ENCODE measurements at places on chromosomes 11 and 22.

DNA sequence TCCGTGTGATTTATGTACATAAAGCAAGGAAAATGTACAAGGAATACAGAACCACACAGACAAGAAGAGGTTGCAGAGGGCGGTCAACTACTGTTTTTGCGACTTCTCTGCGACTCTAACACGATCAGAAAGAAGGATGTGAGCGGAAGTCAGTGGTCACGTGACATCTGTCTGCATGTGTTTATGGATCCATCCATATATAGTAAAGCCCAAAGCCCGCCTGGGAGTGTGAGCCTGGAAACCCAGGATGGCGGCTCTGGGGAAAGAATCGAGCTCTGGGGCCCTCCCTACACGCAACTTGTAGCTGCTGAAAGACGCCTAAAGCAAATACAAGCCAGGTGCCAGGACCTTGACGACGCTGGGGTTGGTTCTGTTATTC lies 8.8 kb downstream of the OSBPL5 start:
- DNase-seq = no peak

GRCh38 chr11:64355078-64355940 lies 3.7 kb upstream of the RPS6KA4 start:
- peak; percentile 93 for DNase-seq

- DNase-seq = peak; percentile 91
Measured at GRCh38 chr11:119356349-119357031, 10.0 kb upstream of the MFRP start.

- no peak for DNase-seq
Measured at GRCh38 chr11:77524539-77524938, 50.6 kb upstream of the PAK1 start.

DNA sequence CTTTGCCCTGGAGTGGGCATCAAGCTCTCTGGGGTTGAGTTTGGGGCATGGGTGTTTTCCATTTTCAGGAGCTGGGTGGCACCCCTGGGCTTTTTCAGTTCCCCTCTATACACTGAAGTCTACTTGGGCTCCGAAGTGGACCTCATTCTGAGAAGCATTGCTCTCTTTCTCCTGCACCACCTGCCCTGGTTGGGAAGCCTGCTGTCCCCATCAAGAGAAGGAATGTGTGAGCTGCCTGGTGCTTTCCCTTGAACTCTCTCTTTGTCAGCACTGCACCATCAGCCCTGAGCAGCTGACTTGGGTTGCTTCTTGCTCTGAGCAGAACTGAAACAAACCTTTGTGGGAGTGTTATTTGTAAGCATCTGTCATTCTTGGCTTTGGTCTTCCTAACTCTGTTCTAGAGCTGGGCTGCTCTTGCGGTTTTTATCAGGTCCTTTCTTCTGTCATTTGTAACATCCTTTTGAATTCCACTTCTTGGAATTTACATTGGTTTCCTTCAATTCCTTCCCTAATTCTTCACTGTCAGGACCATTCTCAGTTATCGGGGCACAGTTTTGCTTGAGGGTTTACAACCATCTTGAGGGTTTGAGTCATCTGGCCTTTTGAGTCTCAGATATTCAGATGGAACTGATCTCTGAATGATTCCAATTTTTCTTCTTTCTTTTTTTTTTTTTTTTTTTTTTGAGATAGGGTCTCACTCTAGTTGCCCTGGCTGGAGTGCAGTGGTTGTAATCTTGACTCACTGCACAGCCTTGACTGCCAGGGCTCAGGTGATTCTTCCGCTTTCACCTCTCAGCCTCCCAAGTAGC lies 20.5 kb downstream of the UBE2L3 start:
- DNase-seq = peak; percentile 32
